ENCODE measurements at places on chromosomes 11 and 22. TPM values are rescaled to one million over a fixed set of nuclear protein-coding genes. Genes with fewer than 3 reads are reported as not detected.

DNA sequence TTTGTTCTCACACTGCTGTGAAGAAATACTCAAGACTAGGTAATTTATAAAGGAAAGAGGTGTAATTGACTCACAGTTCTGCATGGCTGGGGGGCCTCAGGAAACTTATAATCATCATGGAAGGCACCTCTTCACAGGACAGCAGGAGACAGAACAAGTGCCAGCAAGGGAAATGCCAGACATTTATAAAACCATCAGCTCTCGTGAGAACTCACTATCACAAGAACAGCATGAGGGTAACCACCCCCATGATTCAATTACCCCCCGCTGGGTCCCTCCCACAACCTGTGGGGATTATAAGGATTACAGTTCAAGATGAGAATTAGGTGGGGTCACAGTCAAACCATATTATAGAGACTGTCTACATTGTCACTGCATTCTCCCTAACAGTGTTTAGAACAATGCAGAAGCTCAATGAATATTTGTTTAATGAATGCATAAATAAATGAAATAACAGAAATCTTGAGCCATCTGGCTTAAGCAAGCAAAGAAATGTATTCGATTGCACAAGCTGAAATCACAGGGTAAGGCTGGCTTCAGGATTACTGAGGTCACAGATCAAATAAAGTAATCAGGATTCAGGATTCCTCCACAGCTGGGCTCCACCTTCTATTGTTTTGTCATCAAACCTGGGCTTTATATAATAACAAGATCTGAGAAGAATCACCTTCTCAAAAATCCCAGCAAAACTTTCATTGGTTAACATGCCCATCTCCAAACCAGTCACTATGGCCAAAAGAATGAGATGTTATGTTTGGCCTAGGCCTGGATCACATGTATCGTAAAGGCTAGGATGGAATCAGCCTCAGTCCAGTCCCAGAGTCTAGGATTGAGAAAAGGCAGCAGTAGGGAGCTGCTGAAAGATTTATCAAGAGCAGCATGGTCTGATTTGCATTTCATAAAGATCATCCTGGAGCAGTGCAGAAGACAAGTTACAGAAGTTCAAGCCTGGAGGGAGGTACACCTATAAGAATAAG lies 137.8 kb upstream of the UBASH3B start:
- DNase-seq, result no peak

DNA sequence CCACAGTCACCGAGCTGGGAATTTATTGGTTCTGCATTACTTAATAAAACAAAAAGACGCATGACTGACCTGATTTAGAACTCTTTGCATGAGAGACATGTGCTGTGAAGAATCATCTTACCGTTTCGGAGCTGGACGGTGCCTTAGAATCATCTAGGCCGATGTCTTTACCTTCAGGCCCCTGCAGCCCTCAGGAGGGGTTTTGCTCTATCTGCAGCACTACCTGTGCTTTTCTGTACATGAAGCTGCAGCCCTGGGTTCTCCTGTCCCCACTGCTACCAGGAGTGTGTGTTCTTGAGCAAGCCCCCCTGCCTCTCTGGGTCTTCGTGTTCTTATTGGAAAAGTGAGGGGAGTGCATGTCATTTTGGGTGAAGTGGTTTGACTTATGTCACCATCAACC lies 94.0 kb upstream of the OR4B1 start:
- no peak for DNase-seq

DNA sequence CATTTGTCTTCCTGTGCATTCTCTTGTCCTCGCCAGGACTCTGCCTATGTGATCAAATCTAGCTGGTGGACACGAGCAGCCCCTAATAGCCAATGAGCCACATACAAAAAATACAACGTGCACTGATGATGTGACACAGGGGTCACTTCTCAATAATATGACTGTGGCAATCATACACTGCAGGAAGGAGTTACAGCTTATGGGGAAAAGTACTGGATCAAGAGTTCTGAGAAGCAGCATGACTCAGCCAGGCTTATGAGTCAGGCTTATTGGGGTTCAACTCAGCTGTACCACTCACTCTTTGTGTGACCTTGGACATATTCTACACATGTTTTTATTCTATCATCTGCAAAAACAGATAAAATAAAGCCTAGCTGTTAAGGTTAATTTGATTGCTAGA lies 889.4 kb upstream of the TENM4 start:
- DNase-seq, result no peak

GRCh38 chr11:64500176-64501013 lies 90.6 kb upstream of the SLC22A12 start:
- DNase-seq, result no peak

GRCh38 chr11:58998480-58999290 lies 59.4 kb downstream of the GLYATL1 start:
- DNase-seq, result no peak

- no peak for DNase-seq
These were observed 1.2 kb downstream of the SVIP start for GRCh38 chr11:22828373-22828772.

DNA sequence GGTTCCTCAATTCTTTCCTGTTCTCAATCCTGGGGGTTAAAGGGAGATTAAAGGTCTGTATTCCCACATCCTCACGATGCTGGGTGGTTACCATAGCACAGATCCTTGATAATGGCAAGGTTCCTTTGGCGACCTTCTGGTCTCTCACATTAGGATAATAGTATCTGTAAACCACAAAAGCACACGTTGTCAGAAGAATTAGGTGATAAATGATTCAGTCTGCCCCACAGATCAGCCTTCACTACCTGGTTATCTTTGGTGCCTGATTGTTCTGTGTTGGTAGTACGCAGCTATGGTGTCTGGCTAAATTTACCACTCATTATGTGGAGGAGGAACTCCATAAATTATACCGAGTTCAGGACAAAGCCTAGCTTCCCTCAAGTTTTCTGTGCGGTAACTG lies 78.4 kb downstream of the C2CD3 start:
- no peak for DNase-seq

DNA sequence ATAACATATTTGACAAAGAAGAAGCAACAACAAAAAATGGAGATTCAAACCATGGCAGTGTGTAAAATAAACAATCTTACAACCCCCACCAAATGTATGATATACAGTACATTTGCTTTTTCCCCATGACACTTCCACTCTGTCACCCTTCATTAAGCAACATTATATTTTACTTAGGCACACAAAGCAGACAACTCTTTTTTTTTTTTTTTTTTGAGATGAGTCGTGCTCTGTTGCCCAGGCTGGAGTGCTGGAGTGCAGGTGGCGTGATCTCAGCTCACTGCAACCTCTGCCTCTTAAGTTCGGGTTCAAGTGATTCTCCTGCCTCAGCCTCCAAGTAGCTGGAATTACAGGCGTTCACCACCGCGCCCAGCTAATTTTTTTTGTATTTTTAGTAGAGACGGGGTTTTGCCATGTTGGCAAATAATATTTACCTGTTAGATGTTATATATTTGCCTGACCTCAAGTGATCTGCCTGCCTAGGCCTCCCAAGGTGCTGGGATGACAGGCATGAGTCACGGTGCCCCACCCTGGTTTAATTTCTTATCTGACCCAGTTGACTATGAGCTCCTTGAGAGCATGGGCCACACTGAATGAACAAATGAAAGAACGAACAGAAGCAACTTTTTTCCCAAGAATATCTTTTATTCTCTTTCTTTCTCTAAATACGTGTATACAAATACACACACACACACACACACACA lies 5.5 kb upstream of the PCF11 start:
- no peak for DNase-seq

GRCh38 chr11:129930743-129931142 lies 35.4 kb upstream of the NFRKB start:
- DNase-seq, result no peak

DNA sequence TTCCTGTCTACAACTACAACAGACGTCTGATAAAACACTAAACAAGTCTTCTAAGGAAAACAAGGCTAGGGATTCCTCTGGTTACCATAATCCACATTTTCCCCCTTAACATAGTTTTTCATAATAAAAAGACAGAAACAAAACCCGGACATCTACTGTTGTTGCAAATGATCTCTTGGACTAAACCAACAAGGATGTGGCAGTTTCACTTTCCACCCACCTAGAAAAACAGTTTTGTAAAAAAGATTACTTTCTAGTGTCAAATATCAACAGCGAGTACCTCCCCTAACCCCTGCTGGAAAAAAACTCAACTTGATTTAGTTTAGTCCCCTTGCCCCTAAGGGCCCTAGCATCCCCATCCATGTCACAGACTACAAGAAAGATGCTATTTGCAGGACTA lies 5.4 kb downstream of the GNG3 start:
- no peak for DNase-seq

DNA sequence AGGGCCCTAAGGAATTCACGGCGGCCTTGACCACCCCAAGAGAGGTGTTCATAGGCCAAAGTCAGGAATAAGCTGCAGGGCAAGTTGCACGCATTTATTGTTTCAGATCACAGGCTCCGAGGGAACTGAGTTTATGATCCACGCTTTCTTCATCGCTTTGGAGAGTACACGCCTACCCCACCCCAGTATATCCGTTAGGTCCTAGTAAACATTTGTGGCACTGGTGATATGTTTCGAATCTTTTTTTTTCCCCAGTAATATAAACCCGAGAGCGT lies 805 bp downstream of the GANAB start:
- no peak for DNase-seq

GRCh38 chr11:114180301-114181055 lies 115.7 kb upstream of the NNMT start:
- peak; percentile 18 for DNase-seq

DNA sequence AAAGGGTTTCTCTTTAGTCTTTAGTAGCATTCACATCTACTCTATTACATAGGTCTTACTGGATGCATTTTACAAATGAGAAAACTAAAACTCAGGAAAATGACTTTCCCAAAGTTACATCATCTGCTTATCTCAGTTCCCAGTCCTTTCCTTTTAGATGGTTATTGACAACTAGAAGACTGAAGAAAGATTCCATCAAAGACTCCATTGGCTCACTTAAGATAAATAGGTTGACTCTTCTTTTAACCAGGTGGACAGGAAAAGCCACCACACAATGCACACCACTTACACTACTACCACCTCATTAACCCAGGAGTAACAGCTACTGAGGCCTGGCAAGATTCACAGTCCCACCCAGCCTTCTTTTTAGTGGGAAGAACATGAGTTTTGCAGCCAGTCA lies 123.6 kb downstream of the TRIM44 start:
- no peak for DNase-seq

DNA sequence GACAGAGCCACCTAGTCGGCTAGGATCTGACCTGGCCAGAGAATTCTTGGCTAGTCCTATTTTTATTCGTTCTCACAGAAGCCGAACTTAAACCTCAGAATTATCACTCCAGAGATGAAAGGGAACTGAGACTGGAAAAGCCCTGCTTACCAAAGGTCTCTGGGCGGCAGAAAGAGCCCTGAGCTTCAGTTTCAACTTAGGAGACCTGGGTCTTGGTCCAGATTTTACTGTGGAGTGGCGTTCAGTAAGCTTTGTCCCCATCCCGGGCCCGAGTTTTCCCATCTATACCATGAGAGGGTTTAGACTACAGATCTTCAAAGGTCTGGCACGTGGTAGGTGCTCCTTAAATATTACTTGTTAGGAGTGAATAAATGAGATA lies 516 bp downstream of the NEU3 start:
- no peak for DNase-seq

DNA sequence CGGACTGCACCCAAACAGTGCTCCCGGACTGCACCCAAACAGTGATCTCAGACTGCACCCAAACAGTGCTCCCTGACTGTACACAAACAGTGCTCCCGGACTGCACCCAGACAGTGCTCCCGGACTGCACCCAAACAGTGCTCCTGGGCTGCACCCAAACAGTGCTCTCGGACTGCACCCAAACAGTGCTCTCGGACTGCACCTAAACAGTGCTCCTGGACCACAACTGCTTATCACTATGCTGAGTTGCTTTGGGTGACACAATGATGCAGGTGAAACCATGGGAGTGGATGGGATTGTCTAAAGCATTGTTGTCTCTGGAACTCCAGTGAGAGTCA lies 90.4 kb downstream of the FBXO7 start:
- DNase-seq, result no peak

- DNase-seq, result no peak
These were observed 8.1 kb downstream of the MADD start for GRCh38 chr11:47278058-47278457.

- DNase-seq, result no peak
These were observed 21.9 kb upstream of the OAF start for GRCh38 chr11:120188811-120189455.

DNA sequence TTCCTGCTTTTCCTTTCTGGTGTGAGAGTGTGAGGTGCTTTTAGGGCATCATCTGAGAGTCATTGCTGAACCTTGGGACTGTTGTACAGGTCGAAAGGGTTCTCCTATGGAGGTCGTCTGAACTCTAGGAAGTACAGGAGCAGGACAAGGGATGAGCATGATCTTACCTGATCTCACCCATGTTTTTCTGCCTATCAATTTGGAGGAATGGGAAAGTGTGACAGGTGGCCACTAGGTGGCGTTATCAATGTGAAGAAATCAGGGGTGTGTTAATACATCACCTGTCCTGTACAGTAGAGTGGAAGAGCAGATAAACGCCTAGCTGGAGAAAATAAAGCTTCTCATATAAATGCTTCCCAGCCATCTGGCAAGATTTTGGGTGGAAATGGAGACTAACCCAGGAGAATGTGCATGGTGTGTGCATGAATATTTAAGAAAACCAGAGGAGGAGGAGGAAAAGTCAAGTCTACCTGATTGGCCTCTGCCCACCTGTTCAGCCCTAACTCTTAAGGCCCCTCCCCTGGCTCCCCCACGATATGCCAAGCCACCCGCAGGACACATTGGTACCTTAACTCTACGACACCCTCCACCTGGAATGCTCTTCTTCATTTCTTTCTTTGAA lies 72.0 kb upstream of the NARS2 start:
- DNase-seq, result no peak

GRCh38 chr11:65896034-65896999 lies 3.9 kb downstream of the FOSL1 start:
- no peak for DNase-seq

DNA sequence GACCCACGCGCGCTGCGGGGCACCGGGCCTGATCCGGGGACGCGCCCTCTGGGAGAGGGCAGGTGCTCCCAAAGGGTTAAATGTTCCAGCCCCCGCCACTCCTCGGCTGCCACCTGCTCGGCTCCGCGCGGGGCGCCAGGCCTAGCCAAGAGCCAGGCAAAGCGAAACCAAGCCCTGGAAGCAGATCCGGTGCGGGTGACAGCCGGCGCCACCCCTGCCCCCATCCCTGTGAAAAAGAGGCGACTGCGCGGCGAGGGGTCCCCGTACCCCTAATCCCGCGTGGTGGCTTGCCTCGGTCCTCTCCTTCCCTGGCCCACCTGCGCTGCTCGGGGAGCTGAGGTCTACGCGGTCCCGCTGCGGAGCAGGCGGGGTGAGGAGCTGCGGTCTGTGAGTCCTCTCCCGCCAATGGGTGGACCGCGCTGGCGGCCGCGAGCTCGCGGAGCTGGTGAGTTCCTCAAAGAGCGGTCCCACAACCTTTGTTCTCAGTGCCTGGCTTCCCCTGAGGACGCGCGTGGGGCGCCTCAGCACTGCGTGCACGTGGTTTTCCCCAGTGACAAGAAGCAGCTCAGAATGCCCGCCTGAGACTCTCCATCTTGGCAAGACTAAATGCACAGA lies at the start of gene ME3:
ME3 (minus strand) TSS at position 610 of the 615 bp plus-strand sequence.
- DNase-seq, result peak; percentile 55

The APOA5 gene
- not detected for total RNA-seq

The DERL3 gene
- total RNA-seq, result 0.62 TPM

The MEN1 gene
- total RNA-seq, result 17.2 TPM

The MED19 gene
- total RNA-seq, result 27.1 TPM

The RHOD gene
- total RNA-seq, result not detected

The SPCS2 gene
- total RNA-seq, result 20.1 TPM

The MMP13 gene
- not detected for total RNA-seq

The PUS3 gene
- 12.0 TPM for total RNA-seq

The TIMM10B gene
- 26.7 TPM for total RNA-seq

The APOA1 gene
- total RNA-seq, result 0.78 TPM

The OR10A2 gene
- not detected for total RNA-seq

The PDGFB gene
- 2.5 TPM for total RNA-seq

The FAM89B gene
- total RNA-seq, result 22.3 TPM

The UPK2 gene
- total RNA-seq, result not detected

All from occipital lobe (tissue), 3 donors.